ENCODE measurements at places on chromosomes 11 and 22.

DNA sequence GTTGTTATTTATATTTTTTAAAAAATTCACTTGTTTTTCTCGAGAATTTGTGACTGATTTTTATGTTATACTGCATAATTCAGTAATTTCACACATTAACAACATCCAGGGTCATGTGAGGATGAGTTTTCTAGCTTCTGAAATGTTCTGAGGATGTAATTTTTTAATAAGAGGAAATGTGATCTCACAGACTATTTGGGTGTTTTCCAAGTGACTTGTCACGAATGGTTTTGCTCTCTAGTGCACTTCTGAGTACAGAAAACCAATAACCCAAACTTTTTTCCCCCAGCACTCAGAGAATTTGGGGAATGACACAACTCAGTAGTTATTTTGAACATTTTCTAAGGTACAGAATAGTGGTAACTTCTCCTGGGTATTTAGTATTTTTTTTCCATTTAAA is 821.1 kb upstream of the ARHGAP42 start:
- no peak for DNase-seq

GRCh38 chr11:17739945-17740338 is 5.4 kb downstream of the KCNC1 start:
- DNase-seq: no peak

- no peak for DNase-seq
Observed at GRCh38 chr11:130263351-130263750, 51.4 kb downstream of the ZBTB44 start.

DNA sequence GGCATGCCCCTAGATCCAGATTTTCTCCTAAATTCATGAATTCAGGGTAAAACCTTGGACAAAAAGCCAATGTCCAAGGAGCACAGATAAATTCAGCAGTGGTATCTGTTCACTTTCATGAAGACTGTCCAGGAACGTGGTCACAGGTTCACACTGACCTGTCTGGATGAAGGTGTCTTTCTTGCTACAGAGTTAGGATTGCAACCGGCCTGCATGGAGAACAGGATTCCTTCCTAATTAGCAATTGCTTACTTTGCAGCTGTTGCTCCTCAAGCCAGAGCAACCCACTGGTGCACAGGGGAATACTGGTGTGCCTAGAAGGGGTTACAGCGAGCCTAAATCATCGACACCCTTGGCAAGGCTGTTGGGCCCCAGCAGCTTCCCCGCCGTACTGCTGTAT is 47.6 kb downstream of the LMO2 start:
- no peak for DNase-seq

DNA sequence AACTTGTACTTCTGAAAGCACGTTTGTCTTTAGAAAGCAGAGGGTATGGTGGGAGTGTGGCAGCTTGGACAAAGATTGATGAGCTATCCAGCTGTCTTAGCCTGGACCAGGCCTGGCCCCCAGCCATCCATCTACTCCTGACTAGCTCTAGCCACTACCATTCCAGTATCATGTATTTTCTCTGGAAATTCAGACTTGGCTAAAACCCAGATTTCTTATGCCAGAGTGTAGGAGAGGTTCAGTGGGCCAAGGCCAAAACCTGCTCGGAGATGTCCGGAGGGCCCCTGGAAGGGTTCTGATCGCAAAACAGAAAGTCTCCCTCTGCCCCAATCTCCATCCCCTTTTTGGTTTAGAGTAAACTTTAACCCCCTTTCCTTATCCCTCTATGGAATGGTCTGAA is 24.8 kb upstream of the MTCH2 start:
- DNase-seq: no peak

All from activated naive CD8-positive, alpha-beta T cell treated with anti-CD3 and anti-CD28 coated beads, Interleukin-2, amount 50 U/mL, for 24 hours (primary cell).